Stimulated activated CD8-positive, alpha-beta memory T cell treated with anti-CD3 and anti-CD28 coated beads, Interleukin-4, amount 100 ng/mL, for 48 hours (primary cell): ENCODE measurements at places on chromosomes 6 and 20.

GRCh38 chr20:50655311-50655880, 35.9 kb downstream of the RIPOR3 start:
- DNase-seq: no peak

DNA sequence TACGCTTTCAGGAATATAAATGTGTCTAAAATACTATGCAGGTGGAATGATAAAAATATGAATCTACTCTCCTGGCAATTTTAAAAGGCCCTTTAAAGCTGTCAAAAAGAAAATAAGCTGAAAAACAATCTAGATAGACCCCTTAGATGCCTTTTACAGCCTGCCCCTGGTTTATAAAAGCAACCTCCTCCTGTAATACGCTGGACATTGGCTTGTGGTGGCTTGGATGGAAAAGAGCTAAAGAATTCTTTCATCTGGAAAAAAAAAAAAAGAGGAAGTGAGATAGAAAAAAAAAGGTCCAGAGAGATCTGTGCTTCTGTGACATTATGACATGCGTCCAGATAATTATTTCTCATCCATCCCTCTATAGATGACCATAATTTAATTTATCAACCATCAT, 115.9 kb upstream of the NRSN1 start:
- DNase-seq: no peak

GRCh38 chr20:2508631-2509467, at the start of gene ZNF343:
Gene ZNF343 (minus strand): TSS chr20:2508915. CDS start chr20:2493895, 15,020 bp downstream.
- peak; percentile 81 for DNase-seq

DNA sequence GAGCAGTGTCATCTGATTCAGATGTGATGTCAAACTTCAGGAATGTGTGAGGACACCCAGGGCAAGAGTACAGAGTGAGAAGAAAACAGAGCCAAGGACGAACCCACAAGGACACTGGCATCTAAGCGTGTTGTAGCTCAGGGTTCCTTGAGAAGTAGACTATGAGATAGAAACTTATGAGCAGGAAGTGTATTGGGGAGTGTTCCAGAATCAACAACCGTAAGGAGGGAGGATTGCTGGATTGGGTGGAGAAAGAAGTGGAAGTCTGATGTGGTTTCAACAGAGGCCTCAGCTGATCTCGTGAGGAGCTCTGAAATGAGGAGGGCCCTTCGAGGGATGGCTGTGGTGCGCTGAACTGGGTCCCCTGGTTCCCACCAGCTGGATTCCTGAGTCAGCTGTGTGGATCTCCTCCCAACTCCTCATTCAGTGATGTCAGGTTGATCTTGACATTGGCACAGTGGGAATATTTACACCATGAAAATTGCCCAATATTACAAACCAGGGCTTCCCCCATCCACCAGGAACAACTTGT, 25.7 kb upstream of the IGF2R start:
- DNase-seq: no peak

- DNase-seq: peak; percentile 47
These were observed 75.7 kb upstream of the FOXP4 start for GRCh38 chr6:41470331-41471063.

GRCh38 chr6:153013438-153013837, 10.9 kb upstream of the MTRF1L start:
- DNase-seq: no peak

- DNase-seq: no peak
These were observed 55.0 kb downstream of the FILIP1 start for GRCh38 chr6:75438442-75439116.

GRCh38 chr6:11889572-11889971, 111.0 kb upstream of the ADTRP start:
- DNase-seq: no peak

DNA sequence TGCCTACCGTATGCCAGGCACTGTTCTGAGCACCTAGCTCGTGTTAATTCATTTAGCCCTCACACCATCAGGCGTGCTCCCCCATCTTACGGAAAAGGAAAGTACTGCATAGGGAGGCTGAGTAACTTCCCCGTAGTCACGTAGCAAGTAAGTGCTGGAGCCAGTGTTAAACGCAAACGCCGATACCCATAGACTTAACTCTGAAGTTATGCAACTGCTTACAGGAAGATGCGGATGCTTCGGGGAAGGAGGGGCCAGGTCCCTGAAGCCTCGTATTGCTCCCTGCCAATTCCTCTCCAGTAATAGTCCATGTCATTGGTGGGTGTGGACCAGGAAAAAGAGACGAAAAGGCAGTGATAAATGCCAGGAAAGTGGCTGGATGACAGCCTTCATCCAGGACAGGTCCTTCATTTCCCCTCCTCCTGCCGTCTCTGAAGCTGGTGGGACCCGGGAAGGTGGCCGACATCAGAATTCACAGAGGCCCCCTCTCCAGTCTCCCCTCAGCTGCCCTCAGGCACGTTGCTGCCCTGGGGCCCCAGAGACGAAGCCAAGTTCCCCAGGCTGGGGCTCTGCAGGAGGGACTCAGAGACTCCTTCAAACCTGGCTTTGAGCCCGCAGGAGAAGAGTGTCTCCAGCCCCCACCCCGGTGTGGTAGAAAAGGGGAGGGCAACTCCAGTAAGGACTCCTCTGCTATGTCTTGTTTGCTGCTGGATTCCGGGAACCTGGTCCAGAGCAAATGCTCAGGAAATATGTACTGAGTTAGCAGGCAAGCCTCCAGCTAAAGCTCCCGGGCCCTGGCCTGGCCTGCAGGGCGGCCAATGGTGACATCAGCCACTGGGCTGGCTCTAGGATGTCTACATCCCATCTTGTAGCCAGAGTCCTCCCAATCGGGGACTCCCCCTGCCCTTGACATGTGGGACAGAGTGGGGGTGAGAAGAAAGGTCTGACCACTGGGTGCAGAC, 37.8 kb downstream of the RAB44 start:
- peak; percentile 42 for DNase-seq

- no peak for DNase-seq
These were observed 193.4 kb upstream of the PRDM1 start for GRCh38 chr6:105892577-105893262.

DNA sequence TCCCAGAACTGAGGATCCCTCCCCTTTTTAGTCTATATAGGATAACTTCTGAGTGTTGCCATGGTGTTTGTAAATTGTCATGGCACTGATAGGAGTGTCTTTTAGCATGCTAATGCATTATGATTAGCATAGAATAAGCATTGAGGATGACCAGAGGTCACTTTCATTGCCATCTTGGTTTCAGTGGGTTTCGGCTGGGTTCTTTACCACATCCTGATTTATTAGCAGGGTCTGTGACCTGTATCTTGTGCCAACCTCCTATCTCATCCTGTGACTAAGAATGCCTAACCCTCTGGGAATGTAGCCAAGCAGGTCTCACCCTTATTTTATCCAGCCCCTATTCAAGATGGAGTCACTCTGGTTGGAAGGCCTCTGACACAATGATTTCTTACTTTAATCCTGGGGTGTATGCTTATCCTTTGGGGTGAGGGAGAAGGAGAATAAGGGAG, 19.6 kb downstream of the WFDC2 start:
- DNase-seq: no peak

GRCh38 chr6:39865011-39865888, 69.0 kb downstream of the MOCS1 start:
- DNase-seq: peak; percentile 88

- DNase-seq: no peak
These were observed 38.5 kb upstream of the VSX1 start for GRCh38 chr20:25120457-25120856.

DNA sequence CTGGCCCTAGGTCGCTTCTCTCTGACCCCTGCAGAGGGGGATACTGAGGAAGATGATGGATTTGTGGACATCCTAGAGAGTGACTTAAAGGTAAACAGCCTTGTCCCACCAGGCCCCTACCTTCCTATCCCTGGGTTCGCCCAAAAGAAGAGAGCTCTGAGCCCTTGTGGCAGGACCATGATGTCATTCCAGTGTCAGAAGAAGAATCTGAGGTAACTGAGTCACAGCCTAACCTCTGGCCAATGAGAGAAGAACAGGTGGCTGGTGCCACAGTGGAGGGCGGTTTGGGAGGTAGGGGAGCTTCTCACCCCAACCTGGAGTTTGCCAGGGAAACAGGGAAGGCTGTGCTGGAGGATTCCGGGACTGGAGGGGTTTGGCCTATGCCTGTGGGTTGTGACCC, 5.2 kb downstream of the CDC25B start:
- DNase-seq: no peak

GRCh38 chr20:14951707-14952418, 614.5 kb upstream of the FLRT3 start:
- no peak for DNase-seq

DNA sequence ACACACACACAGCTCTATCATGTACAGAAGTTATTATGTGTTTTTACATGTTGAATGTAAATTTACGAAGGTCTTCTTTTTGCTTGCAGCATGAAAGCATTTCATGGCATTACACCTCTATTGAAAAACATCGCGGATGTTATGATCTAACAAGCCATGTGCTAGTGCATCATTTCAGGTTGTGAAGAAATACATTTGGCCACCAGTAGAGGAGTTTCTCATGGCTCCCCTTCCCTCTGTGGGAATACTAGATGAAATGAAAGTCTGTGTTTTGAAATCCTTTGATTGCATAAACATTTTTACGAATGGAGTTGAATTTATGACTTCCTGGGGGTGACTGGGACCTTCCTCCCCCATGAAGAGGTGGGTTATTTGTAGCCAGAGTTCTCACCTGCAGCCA, 17.7 kb downstream of the MAS1 start:
- no peak for DNase-seq

DNA sequence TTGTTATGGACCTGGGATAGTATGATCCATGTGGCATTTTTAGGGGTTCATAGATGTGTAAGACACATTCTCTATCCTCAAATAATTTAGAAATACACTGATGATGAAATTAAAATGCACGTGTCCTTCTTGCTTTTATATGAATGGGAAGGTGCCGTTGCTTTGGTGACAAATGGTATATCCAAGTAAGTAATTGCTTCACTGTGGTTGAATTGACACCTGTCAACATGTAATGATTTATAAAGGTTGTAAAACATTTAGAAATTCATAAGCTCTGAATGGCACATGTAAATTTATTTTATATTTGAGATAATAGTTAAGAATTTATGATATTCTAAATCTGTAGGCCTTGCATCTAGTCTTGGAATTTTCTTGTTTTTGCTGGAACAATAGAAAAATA, 227.0 kb downstream of the PHACTR1 start:
- DNase-seq: no peak

GRCh38 chr6:127147534-127147933, 29.1 kb downstream of the RSPO3 start:
- no peak for DNase-seq
